ENCODE measurements at places on chromosomes 13 and 19. TPM values are rescaled to one million over a fixed set of nuclear protein-coding genes. Genes with fewer than 3 reads are reported as not detected.

Gene METTL21C
- total RNA-seq: 0.17 TPM

GRCh38 chr19:29001141-29001581, 211.8 kb downstream of the UQCRFS1 start:
- no peak for DNase-seq

Gene NPAS1
- 0.26 TPM for total RNA-seq

DNA sequence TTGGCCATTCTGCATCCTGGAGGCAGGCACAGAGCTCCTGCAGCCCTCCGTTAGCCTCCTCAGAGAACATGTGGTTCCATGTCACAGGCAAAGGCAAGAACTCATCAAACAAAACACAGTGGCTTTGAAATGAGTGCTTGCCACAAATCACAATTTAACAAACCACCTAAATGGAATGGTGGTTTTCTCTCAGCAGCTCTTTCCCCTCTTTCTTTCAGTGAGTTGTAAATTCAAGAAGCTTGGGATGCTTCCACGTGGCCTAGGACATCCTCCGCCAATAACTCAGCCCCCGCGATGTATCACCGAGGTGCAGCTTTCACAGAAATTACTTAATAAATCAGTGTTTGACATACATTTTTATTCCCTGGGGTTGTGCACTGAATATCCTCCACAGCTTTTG, 65.4 kb upstream of the RFC3 start:
- DNase-seq: no peak

DNA sequence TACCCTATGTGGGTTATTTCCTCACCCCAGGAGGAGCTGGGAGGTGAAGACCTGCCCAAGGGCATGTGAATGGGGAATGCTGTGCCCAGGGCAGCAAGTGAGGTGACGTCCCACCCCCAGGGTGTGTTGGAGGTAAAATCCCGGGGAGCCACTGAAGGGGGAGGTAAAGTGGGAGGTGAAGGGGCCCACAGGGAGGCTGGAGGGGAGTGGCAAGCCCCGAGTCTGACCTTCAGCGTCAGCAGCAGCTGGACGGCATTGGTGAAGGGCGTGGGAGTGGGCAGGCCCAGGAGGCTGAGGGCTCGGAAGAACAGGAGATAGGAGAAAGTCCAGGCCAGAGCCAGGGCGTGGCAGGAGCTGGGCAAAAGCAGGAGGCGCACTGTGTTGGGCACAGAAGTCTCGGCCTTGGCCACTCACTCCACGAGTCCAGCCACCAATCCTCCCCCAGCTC, 2.4 kb downstream of the MBOAT7 start:
- DNase-seq: no peak

DNA sequence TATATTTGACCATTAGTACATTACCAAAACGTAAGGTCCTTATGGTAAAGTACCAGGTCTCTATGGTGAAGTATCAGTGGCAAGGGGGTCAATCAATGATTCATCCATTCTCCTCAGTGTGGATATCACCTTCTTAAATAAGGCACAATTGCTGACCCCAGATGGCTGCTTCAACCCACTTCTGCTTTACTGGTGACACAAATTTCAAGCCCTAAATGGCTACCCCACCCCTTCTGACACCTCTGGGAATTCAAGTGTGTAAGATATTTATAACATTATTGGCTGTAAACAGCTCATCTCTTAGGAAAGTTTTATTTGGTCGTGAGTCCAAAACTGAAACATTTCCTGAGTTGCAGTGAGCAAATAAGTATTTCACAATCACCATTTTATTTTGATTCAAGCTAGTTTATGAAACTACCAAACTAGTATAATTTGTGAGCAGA, 7.9 kb upstream of the WBP4 start:
- peak; percentile 63 for DNase-seq

- peak; percentile 48 for DNase-seq
Measured at GRCh38 chr19:52991484-52991883, 22.2 kb upstream of the ERVV-1 start.

DNA sequence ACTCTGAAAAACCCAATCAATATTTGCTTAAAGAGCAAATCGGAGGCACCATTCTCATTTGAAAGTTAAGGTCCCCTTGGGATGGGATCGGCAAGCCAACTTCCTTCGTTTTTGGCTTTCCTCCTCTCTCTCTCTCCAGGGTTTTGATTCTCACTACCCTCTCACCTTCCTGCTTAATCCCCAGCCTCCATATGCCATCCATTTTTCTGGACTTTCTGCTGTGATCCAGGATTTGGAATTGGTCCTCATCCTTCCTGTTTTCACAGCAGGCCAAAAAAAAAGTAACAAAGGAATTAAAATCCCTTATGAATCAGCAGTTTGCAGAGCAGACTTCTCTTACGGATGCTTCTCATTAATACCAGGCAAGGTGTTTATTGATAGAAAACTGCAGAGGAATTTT, 283.1 kb upstream of the TMTC4 start:
- DNase-seq: no peak

Gene SLC7A10
- total RNA-seq: not detected

- no peak for DNase-seq
Measured at GRCh38 chr19:55454787-55455243, 6.6 kb downstream of the ISOC2 start.
